Astrocyte (in vitro differentiated cells and primary cell): ENCODE measurements at places on chromosomes 16 and 17. TPM values are rescaled to one million over a fixed set of nuclear protein-coding genes. Genes with fewer than 3 reads are reported as not detected.

- peak; percentile 43 for DNase-seq
Measured at GRCh38 chr17:78828470-78829185, 12.0 kb downstream of the USP36 start.

The SLC47A1 gene
- total RNA-seq: 0.17 and 0.75 TPM in 2 replicates

- DNase-seq: no peak
Measured at GRCh38 chr17:73028299-73028755, 64.2 kb downstream of the SLC39A11 start.

- DNase-seq: peak; percentile 73
Measured at GRCh38 chr17:79988185-79988971, 47.3 kb downstream of the TBC1D16 start.

DNA sequence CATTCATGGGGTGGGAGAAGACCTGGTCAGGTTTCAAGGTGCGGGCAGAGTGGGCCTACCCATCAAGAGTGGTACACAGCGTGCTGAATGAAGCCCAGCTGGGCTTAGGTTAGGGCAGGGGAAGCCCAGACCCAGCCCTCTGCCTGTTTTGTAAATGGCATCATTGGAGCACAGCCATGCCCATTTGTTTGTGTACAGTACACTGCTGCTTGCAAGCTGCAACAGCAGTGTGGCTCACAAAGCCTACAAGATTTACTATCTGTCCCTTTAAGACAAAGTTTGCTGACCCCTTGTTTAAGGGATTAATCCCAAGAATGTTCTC is 230.1 kb upstream of the TNRC6C start:
- DNase-seq: no peak

DNA sequence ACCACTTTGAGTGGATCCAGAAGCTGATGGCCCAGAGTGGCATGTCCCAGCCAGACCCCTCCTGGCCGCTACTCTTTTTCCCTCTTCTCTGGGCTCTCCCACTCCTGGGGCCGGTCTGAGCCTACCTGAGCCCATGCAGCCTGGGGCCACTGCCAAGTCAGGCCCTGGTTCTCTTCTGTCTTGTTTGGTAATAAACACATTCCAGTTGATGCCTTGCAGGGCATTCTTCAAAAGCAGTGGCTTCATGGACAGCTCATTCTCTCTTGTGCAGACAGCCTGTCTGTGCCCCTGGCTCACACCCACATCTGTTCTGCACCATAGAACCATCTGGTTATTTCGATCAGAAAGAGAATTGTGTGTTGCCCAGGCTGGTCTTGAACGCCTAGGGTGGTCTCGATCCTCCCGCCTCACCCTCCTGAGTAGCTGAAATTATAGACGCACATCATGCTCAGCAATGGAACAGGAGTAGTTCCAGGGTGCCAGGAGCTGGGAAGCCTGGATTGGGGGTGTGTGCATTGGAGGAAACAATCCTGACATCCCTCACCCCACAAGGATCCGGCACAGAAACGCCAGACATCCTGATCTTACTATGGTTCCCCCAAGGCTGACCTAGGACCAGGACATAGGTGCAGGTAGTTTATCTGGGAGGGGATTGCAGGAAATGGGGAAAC is 4.6 kb downstream of the PRSS21 start:
- DNase-seq: no peak

DNA sequence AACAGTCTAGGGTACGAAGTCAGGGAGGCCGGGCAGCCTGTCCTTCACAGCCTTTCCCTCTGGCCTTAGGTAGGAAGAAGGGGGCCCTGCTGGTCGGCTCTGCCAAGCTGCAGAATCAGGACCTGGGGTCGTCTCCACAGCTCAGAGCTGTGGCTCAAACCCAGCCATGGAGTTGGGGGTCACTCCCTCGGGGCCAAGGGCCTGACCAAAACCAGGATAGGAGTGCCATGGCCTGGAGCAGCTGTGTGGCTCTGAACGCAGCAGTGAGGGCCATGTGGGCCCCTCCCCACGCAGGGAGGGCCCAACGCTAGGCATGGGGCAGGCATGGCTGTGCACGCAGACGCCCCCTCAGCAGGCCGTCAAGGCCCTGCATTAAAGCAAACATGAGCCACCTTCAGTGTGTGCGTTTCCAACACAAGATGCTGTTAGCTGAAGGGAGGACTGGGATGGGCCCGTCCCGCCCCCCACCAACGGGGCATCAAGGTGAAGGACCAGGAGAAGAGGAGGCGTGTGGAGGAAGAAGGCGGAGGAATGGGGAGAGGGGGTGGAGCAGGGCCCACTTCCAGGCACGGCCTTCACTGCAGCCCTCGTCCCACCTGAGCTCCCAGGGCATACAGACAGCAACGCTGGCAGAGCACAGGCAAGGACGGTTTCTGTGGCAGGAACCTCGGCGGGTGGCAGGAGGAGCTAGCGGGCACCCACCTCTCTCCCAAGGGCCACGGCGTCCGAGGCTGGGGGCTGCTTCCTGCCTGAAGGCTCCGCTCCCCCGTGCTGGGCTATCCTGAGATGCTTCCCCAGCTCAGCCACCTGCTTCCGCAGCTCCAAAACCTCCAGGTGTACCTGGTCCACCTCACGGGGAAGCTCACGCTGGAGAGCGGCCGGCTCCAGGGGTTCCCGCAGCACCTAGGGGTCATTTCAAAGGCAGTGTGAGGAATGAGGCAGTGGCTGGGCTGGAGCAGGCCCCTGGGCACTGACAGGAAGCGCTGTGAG is 55.3 kb downstream of the CCDC57 start:
- DNase-seq: no peak

The VTN gene
- total RNA-seq: 1.4 and 2.7 TPM in 2 replicates

The PRSS27 gene
- 2.3 and 3.0 TPM in 2 replicates for total RNA-seq

The CES5A gene
- total RNA-seq: not detected in 2 replicates

DNA sequence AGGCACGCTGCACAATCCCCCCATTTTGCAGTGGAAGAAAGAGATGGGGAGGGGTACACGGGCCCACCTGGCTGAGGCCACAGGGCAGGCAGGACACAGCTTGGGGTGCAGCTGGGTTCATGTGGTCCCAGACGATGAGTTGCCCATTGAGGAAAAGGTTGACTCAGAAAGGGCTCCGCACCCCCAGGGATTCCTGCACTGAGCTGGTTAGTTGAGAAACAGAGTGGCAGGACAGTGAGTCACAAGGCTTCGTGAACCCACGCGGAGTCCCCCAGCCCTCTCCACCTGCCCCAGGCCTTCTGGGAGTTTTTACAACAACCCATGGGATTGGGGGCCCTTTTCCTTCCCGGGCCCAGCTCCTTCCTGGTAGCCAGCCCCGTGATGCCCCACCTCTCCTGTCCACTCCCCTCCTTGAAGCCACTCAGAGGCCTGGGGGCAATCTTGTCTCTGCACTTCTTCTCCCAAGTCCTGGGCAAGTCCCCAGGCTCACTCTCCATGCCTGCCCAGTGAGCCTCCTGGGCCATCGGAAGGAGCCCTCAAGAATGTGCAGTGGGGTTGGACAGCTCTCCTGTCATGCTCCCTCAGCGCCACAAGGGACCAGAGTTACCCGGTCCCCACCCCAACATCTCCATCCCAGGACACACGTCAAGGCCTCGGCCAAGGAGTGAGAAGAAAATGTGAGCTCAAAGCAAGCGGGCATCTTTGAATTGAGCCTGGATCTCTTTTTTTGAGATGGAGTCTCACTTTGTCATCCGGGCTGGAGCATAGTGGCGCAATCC is 251.2 kb downstream of the PARN start:
- DNase-seq: peak; percentile 35

- peak; percentile 47 for DNase-seq
Measured at GRCh38 chr17:43907998-43908721, 824 bp upstream of the MPP2 start.

The CHD9NB gene
- total RNA-seq: 2.8 and 3.3 TPM in 2 replicates

DNA sequence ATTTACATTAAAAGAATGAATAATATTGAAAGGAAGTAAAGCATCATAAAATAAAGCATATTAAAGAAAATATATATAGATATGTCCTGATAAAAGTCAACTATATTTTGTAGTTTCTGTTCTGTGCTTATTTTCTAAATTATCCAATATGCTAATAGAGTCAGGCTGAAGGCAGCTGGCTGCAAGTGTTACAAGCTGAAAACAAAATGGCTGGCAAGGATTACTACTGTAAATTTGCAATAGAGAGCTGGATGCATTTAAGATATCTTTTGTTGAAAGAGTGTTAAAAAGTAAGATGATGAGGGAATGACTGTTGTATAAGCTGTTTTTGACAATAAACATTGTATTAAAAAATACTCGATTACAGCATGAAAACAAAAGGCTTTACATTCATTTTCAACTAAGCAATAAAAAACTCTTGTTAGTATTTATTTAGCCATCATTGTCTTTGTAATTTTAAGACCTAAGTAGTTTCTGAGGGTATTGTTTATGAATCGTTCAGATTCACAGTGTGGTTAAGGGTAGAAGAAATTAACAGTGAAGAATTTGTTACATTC is 76.3 kb downstream of the TANC2 start:
- DNase-seq: peak; percentile 30

- DNase-seq: peak; percentile 65
Measured at GRCh38 chr16:55478827-55479429, at the start of gene MMP2. Gene MMP2 (plus strand): TSS chr16:55479198. CDS start chr16:55479480, 282 bp downstream.

The ABI3 gene
- total RNA-seq: 0.31 and 0.77 TPM in 2 replicates

GRCh38 chr17:64399071-64399766 is 8.6 kb upstream of the PECAM1 start:
- peak; percentile 56 for DNase-seq

DNA sequence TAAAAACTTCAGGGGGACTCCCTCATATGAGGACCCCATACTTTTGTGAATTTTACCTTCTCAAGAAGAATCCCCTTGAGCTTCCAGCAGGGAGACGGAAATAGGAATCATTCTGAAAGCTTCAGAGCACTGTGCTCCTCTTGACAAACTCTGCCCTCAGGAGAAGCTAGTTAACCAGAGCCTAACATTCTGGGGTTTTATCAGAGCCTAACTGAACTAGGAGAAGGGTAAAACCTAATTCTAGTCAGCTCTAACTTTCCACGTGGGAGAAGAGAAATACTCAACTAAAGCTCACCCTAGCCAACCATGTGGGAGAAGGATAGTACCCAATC is 13.3 kb upstream of the SLC5A10 start:
- no peak for DNase-seq

GRCh38 chr16:28277537-28278388 is 14.6 kb upstream of the SBK1 start:
- peak; percentile 34 for DNase-seq

DNA sequence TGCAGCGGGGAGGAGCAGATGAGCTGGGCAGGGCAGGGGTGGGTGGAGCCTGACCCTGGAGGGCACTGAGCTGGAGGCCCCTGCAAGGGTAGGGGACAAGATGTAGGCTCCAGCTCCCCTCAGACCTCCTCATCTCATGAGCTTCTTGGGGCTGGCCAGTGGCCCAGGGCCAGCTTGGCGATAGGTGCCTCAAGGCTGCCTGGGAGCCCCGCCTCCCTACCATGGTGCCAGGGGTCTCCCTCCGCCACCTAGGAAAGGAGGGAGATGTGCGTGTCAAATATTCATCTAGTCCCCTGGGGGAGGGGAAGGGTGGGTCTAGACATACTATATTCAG is 3.9 kb downstream of the HIRIP3 start:
- no peak for DNase-seq

- DNase-seq: no peak
Measured at GRCh38 chr17:80108036-80108971, 6.9 kb downstream of the GAA start.

DNA sequence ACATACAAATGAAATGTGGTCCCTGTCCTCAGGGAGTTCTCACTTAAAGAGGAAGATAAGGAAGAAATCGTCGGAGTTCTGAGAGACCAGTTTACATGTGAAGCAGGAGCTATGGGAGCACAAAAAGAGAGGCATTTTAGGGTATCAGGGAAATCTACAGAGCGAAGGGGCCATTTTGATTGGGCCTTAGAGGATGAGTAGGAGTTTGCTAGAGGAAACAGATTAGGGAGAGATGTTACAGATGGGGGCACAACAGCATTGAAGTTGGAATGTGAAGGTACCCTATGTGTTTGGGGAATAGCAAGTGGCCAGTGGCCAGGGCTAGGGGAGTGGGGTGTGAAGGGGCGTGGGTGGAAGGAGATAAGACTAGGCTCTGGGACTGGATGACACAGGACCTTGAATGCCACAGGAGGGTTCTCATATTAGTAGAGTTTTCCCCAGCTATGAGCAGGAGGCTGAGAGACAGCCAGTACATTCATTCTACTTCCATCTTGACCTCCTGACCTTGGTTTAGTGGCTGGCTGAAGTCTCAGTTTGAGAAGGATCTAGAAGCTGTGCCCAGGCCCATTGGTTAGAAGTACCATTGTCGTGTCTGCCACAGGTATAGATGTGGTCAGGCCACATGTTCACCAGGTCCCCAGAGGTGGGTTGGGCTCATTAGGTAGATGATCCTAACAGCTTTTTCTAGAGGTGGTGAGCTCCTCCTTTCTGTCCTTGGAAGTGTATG is 34.8 kb downstream of the CPNE2 start:
- no peak for DNase-seq

The TM4SF5 gene
- total RNA-seq: not detected in 2 replicates

The GOSR1 gene
- total RNA-seq: 48.0 and 49.3 TPM in 2 replicates

The IL17C gene
- total RNA-seq: 0.36 TPM in 1 of 2 replicates, not detected in the other

The NPIPA5 gene
- total RNA-seq: 0.82 and 1.1 TPM in 2 replicates

GRCh38 chr16:18852647-18853046 is 51.3 kb upstream of the ARL6IP1 start:
- DNase-seq: no peak

- DNase-seq: no peak
Measured at GRCh38 chr16:84724606-84725309, 25.0 kb downstream of the USP10 start.

GRCh38 chr17:19242926-19243325 is 5.8 kb downstream of the EPN2 start:
- no peak for DNase-seq

DNA sequence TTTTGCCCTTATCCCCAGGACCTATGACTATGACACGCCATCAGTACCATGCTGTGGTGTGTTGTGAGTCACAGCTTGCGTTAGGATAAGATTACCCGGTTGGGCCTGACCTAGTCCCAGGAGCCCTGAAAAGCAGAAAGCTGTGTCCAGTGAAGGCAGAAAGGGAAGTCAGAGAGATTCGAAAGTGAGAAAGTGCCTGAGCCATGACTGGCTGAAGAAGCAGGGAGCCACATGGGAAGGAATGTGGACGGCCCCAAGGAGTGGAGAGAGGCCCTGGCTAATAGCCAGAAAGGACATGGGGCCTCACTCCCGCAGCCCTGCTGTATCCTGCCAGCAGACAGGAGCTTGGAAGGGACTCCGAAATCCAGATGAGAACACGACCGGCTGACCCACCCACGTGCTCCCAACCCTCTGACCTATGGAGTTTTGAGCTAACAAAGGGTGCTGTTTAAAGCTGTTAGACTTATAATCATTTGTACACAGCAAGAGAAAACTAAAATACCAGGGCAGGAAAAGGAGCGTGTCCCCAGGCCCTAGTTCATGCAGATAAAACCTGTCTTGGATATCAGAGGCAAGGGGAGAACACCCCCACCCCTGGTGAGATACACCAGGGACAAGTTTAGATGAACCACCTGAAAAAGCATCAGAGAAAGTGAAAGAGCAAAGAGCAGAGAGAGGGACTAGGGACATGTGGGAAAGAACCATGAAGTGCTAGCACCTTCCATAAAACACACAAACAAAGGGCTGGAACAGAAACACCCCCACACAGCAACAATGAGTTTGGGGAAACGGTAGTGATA is 115.3 kb downstream of the SLC39A11 start:
- peak; percentile 89 for DNase-seq

The DPEP3 gene
- not detected in 2 replicates for total RNA-seq

- peak; percentile 21 for DNase-seq
Measured at GRCh38 chr17:50055055-50055425, 870 bp upstream of the ITGA3 start.

The KRTAP2-1 gene
- total RNA-seq: not detected in 2 replicates

The TMIGD1 gene
- not detected in 2 replicates for total RNA-seq

GRCh38 chr17:59381716-59382570 is 50.5 kb downstream of the YPEL2 start:
- DNase-seq: no peak
